GM04504 (cell line): ENCODE measurements at places on chromosomes 16 and 17.

DNA sequence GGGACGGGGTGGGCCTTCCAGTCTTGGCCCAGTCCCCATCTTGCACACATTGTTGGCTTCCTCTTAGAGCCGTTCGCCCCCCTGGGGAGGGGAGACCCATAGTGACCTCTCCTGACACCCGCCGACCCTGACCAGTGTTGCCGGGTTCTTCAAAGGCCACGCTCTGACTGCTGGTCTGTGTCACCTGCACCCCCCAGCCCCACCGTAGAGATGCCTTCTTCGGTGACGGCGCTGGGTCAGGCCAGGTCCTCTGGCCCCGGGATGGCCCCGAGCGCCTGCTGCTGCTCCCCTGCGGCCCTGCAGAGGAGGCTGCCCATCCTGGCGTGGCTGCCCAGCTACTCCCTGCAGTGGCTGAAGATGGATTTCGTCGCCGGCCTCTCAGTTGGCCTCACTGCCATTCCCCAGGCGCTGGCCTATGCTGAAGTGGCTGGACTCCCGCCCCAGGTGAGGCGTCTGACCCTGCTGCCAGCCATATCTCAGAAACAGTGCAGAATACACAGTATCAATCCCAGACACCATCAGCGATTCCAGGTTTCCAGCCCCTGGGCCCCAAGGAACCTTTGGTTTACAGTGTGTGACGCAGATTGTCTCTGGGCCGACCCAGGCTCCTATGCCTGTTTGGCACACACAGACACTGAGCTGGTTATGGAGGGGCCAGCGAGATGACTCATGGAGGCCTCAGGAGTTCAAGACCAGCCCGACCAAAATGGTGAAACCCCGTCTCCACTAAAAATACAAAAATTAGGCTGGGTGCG, 1.3 kb downstream of the SLC26A11 start:
- no peak for DNase-seq

GRCh38 chr17:72359811-72360210, 239.0 kb downstream of the SOX9 start:
- DNase-seq: no peak

- DNase-seq: no peak
Observed at GRCh38 chr16:3038256-3038655, 1.5 kb upstream of the BICDL2 start.

- DNase-seq: no peak
Observed at GRCh38 chr17:77178050-77178449, 37.3 kb downstream of the SEC14L1 start.

- DNase-seq: no peak
Observed at GRCh38 chr17:56966338-56966737, 5.5 kb upstream of the COIL start.

GRCh38 chr16:84292011-84292410, 2.7 kb upstream of the WFDC1 start:
- DNase-seq: no peak
